ENCODE measurements at places on chromosomes 7 and 10.

GRCh38 chr7:94511718-94512117, 2.1 kb downstream of the CASD1 start:
- no peak for DNase-seq

DNA sequence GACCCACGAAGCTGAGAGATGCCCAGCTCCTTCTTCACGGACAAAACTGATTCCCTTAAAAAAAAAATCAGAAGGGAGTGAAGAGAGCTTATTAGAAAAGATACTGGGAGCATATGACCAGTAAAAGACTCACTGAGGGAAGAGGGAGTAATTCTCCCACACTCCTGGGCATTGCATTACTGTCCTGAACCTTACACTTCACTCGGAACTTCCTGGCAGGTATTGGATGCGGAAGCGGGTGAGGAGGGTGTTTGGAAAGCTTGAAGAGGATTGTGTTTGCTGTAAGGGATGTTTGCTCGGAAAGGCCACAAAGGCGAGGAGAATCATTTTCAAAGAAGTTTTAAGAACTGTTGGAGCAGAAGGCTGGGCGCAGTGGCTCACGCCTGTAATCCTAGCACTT, 375 bp downstream of the HKDC1 start:
- no peak for DNase-seq

DNA sequence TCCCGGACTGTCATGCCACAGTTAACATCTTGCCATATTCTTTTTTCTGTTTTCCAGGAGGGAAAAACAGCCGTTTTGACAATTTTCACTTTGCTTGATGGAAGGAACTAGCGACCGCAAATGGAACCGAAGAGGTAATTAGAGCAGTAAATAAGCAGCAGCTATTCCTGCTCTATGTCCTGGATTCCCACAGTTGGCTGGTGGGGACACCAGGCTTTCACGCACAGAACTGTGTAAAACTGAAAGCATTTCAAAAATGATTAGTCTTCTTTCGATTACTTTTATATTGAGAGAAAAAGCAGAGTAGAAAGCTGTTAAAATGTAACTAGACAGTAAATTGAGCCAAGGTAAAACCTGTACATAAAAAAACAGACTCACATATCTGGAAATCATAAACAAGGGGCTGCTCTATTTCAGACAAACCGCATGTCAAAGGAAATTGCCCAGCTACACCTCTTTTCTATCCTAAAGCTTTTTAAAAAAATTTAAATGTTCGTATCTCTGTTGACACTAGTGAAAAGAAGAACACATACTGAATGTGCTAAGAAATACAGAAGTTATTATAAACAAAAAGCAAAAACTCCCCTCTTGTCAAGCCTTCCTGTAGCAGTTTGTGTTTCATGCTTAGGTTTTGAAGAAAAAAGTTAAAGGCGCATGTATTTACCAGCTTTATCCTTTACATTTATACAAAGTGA, 93.4 kb downstream of the RNF216 start:
- no peak for DNase-seq

- DNase-seq, result no peak
Measured at GRCh38 chr10:35398355-35398754, 62.0 kb downstream of the CCNY start.

- no peak for DNase-seq
Measured at GRCh38 chr7:110595694-110596093, 495.2 kb upstream of the LRRN3 start.

- no peak for DNase-seq
Measured at GRCh38 chr7:44217223-44217714, 16.5 kb downstream of the YKT6 start.

- DNase-seq, result no peak
Measured at GRCh38 chr10:75899816-75900390, 468.5 kb downstream of the LRMDA start.

DNA sequence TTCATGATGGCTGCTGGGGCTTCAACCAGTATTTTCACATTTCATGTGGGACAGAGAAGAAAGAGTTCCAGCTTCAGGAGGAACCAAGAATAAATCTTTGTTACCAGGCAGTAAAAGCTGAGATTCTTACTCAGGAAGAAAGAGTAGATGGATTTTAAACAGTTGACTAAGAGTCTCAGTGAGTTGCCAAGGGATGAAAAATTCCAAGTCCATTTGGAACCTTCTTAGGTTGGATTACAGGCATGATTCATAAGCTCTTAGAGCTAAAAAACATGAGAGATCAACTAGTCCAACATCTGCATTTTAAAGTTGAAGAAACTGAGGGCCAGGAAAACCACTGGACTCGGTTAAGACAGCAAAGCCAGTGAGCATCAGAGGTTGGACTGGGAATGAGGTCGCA, 148.6 kb downstream of the NEBL start:
- DNase-seq, result no peak

GRCh38 chr10:127320176-127320575, 123.8 kb upstream of the INSYN2A start:
- no peak for DNase-seq

- no peak for DNase-seq
Measured at GRCh38 chr7:625376-625971, 101.0 kb upstream of the DNAAF5 start.

- DNase-seq, result no peak
Measured at GRCh38 chr10:131750171-131750895, 150.5 kb upstream of the PPP2R2D start.

- no peak for DNase-seq
Measured at GRCh38 chr10:46328853-46329689, 42.3 kb downstream of the ANTXRL start.

- DNase-seq, result no peak
Measured at GRCh38 chr7:30246392-30246791, 38.0 kb upstream of the ZNRF2 start.

- DNase-seq, result no peak
Measured at GRCh38 chr7:17661982-17662585, 278.2 kb downstream of the SNX13 start.

DNA sequence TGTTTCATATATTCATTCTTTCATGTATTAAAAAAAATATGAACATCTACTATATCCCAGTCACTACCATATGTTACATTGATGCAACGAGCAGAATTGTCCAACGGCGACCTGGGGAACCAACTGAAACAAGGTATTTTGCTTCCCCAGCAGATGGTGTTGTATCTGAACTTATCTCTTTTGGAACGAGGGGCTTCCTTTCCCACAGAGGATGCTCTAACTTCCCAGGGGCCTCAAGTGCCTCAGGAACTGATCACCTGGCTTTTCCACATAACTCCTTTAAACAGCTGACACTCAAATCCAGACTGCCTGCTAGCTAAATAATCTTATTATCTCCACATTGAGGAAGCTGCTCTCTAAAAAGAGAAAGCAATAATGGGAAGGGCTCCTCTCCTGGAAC, 259.3 kb downstream of the HTR7 start:
- DNase-seq, result no peak

- DNase-seq, result no peak
Measured at GRCh38 chr10:71292624-71293445, 26.2 kb upstream of the SLC29A3 start.

DNA sequence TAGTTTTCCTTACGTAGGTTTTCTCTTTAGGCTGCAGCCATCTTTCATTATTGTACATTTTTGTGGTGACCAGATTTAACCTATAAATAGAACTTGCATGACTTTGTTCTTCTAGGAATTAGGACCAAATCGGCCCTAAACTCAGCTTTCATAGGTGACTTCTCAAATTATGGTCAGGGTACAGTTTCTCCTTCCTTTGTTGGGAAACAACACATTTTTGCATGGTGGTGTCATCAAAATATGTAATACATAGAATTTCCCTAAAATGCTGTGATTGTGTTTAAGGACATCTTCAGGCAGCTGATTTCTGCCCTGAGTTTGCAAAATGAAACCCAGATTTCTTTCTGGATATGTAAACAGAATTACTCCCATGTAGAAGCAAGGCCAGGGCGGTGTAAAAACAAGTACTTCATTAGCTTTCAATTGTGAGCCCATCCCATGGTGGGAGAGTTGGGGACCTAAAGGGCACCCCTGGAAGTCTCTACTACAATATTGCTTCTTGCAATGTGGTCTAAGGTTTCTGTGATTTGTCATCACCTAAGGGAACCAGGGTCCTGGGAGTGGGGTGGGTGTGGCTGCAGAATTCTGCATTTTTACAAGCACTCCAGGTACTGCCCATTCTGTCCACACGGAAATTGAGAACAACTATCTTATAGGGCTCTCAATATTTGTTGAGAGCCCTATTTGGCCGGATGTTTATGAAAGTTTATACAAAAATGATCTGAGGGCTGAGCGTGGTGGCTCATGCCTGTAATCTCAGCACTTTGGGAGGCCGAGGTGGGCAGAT, 121.0 kb upstream of the FAM171A1 start:
- DNase-seq, result no peak

DNA sequence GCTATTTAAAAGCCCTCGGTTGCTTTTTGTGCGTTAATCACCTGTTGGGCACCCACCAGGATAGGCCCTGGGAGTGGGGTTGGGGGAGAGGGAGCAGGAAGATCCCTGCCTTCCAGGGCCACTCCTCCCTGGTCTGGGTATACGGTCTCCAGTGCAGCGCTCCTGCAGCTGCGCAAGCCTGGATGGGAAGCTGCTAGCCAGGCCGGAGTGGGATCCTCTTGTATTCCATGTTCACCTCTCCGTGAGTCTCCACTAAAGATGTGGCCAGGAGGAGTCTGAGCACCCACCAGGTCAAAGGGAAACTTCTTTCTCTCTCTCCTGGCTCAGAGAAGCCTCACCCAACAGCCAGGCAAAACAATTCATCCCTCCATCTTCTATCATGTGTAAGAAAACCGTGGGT, 78.8 kb upstream of the ANLN start:
- DNase-seq, result no peak

GRCh38 chr10:113095419-113096127, 145.5 kb downstream of the TCF7L2 start:
- no peak for DNase-seq

DNA sequence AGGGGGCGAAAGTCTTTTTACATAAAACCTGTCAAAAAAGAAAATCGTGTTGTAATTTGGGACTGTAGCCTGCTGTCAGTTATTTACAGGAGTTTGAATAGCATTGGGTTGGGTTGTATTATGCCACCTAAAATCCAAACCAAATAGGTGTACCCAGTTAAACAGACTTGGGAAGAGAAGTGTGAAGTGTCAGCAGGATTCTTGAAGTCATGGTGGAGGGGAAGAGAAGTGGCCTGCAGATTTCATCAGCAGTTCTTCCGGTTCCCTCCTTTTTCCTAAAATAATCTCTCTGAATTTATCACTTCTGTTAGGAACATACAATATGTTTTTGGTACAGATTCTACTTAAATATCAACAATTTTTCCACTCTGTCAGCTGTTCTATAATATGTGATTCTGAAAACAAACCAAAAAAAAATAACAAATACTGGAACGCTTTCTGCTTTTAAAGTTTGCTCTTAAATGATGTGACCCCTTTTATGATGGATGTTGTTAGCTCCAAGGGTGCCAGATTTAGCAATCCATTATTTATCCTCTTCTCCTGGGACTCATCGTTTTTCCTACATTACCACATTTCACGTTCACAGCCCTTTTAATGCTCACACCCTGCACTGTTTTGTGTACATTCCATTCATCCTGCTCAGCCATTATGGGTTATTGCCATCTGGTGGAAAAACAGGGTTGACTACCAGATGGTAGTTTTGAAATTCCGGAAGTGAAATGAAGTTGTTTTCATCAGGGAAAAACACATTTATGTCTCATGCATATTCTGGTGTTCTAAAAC, 18.7 kb upstream of the ARHGAP12 start:
- no peak for DNase-seq

DNA sequence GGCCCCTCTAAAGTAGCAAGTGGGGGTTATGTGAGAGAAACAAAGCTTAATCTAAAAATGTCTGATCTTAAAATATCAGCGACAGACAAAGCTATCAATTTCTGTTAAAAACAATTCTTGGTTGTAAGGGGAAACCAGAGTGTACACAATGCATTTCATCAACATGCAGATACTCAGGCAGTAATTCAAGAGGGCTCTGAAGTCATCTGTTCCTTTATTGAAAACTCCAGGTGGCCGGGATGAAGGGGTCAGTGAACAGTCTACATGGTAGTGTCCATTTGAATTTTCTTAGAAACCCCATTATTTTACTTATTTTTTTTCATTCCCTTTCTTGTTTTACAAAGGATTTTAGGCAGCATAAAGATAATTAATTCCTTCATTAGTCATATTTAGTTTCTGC, 36.7 kb upstream of the BTBD16 start:
- DNase-seq, result no peak

DNA sequence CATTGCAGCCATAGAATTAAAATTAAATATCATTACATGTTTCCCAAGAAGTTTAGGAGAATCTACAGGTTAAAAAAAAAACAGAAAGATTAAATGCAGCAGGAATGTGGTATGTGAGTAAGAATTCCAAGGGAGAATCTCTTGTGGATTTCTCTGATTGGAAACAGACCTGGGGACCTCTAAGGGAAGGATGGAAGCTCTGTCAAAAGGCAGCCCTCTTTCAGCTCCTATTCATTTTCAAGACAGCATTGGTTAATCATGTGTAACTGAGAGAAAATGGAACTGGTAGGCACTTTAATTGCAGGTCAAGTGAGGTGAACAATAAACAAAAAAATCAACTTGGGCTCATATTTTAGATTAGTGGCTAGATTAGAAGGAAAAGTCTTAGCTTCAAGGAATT, 81.4 kb upstream of the MTPN start:
- no peak for DNase-seq

DNA sequence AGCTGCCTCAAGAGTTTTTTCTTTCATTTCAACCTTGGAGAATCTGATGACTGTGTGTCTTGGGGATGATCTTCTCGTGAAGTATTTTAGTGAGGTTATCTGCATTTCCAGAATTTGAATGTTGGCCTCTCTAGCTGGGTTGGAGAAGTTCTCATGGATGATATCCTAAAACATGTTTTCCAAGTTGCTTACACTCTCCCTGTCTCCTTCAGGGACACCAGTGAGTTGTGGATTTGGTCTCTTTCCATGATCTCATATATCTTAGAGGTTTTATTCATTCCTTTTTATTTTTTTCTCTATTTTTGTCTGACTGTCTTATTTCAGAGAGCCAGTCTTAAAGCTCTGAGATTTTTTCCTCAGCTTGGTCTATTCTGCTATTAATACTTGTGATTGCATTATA, 282.3 kb upstream of the CSTF2T start:
- no peak for DNase-seq

DNA sequence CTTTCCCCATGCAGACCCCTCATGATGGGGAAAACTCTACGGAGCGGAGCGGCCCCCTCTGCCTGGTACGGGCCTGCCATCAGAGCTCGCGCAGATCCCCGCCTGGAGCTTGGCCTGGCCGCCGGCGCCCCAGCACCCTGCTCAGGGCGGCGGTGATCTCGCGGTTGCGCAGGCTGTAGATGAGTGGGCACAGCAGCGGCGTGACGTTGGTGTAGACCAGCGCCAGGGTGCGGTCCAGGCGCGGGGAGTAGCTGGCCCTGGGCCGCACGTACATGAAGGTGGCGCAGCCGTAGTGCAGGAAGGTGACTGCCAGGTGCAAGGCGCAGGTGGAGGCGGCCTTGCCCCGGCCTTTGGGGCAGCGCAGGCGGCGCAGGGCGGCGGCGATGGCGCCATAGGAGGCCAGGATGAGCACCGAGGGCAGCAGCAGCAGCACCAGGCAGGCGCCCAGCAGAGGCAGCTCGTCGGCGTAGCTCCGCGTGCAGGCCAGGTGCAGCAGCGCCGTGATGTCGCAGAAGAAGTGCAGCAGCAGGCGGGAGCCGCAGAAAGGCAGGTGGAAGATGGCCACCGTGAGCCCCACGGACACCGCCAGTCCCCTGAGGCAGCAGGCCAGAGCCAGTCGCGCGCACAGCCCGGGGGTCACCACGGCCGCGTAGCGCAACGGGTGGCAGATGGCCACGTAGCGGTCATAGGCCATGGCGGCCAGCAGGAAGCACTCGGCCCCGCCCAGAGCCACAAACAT, 33.4 kb downstream of the TAS2R41 start:
- DNase-seq, result no peak
